LoVo (cell line): ENCODE measurements at places on chromosomes 6 and 20.
A peak's percentile ranks its signal among the peaks of the same experiment; 100 is the strongest.

- no peak for DNase-seq
These were observed 951 bp upstream of the OLIG3 start for GRCh38 chr6:137494988-137495702.

- DNase-seq: no peak
These were observed 15.6 kb upstream of the MAPRE1 start for GRCh38 chr20:32804022-32804715.

GRCh38 chr6:138101946-138102731, 5.1 kb downstream of the PERP start:
- no peak for DNase-seq

GRCh38 chr6:30763618-30764489, 19.5 kb upstream of the IER3 start:
- DNase-seq: peak; percentile 65

DNA sequence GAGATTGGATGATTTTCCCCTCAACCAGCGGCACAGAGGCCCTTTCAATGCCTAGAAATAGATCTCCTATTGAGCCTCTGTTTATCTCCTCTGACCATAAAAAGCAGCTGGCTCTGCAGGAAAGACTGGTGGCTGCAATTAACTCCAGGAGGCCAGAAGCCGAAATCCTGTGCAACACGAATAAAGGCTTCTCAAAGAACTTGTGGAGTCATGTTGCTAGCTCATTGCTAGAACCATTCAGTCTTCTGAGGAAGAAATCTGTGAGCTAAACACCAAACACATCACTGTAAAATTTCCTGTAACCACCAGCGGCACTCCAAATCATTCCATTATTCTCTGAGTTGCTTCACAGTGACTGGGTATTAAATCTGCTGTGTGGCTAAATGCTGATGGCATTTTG, 49.1 kb upstream of the TPD52L1 start:
- DNase-seq: no peak

DNA sequence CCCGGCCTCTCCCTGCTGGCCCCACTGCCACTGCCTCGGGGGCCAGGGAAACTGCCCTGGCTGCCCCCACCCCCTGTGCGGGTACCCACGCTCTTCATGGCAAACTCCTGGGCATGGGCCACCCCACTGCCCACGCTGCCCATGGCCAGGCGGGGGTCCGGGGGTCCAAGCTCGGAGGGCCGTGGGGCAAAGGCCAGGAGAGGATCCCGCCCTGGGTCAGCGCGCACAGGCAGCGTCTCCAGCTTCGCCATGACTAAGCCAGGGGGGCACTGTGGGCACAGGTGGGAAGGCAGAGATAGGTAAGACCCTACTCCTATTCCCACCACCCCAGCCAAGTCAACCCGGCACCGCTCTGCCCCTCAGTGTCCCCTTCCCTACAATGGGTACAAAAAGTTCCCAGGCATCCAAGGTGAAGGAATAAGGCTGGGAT, 6.4 kb downstream of the LZTS3 start:
- DNase-seq: no peak

GRCh38 chr6:13303668-13304017, 24.7 kb downstream of the TBC1D7 start:
- DNase-seq: no peak

- DNase-seq: no peak
These were observed 2.8 kb downstream of the SERPINB9 start for GRCh38 chr6:2900221-2900807.

DNA sequence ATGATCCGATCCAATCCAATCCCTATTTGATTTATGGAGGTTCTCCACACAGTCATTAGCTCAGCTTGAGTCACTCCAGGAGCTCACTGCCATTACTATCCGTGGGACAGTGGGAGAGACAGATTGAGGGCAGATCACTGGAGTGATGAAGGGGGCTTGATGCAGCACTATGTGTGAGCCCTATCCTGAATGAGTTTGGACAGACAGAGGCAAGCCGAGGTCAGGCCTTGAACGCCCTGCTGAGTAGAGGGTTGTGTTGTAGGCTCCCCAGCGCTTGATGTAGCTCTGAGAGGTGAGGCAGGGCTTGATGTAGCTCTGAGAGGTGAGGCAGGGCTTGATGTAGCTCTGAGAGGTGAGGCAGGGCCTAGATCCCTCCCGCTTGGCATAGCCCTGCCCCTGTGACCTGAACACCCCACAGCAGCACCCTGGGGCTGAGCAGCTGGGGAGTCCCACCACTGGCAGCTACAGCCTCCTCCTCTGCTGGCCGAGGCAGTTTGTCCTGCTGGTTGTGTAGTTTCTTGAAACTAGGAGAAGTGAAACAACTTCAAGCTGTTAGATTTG, 58.7 kb downstream of the ZFAND3 start:
- DNase-seq: no peak

- DNase-seq: no peak
These were observed 19.6 kb downstream of the ANGPT4 start for GRCh38 chr20:896501-897025.

DNA sequence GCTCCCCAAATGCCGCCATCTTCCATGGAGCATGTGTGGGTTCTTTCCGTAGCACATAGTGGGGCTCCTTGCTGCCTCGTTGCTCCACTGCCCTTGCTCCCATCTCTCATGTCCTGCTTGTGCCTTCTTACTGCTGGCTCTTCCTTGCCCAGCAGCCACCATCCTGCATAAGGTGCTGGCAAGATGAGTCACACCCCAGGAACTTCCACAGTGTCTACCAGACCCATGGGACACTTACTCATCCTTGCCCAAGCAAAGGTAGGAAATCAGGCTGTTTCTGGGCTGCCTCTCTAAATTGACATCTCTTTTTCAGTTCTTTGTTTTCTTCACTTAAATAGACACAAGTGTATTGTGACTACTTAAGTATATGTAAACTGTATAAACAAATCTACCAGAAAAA, 39.4 kb upstream of the RGS17 start:
- peak; percentile 63 for DNase-seq

- DNase-seq: no peak
These were observed 180.9 kb downstream of the SASH1 start for GRCh38 chr6:148523551-148523950.
